ENCODE measurements at places on chromosomes 2 and 18.
A peak's percentile ranks its signal among the peaks of the same experiment; 100 is the strongest.

DNA sequence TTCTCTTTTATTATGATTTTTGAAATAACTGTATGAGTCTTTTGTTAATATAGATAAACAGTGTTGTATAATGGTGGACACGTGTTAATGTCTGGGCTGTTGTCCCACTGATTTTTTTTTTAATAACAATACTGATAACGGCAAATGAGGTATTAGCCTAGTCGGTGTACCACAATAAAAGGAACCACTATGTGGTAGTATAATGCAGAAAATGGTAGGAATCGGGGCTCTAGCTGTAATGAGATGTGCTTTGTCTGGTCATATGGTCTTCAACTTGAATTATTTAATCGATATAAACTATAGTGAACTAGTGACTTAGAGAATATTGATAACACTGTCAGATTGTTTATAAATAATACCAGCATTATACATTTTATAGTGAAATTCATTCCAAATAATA, 517.9 kb upstream of the SPHKAP start:
- DNase-seq: no peak

GRCh38 chr2:32061973-32062861, 1.1 kb upstream of the SPAST start:
- DNase-seq: peak; percentile 60

DNA sequence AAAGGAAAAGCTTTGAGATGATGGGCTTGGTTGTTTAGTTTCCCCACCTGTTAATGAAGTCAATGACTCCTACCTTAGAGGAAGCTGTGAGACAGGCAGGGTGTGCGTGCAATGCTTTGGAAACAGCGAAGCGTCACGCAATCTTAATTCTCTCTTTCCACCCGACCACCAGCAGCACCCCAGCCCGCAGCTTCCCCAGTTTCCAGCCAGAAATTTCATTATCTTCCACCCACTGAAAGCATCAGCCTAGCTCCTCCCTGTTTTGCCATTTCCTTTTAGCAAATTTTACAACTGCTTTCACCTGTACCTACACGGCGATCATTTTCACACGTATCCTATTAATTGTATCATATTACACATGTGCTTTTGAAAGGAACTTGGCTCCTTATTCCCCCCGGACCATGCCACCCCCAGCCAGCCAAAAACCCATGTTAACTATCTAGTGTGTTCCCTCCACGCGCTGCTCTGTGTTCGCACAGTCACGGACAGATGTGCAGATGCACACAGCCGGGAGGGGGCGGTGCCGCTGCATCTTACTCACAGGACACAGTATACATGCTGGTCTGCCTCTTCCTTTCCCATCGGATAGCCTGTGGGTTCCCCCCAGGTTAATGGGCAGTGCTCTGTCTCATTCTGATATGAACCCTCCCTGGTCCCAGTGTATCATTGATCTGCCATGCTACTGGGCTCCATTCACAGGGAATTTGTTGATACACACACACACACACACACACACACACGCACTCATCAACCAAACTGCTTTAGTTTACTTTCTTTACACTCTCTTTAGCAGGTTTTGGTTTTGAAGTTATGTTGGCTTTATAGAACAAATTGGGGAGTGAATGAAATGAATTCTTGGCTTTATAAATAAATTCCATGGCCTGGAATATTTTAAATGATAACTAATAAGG, 22.4 kb downstream of the CYP27C1 start:
- peak; percentile 63 for DNase-seq

DNA sequence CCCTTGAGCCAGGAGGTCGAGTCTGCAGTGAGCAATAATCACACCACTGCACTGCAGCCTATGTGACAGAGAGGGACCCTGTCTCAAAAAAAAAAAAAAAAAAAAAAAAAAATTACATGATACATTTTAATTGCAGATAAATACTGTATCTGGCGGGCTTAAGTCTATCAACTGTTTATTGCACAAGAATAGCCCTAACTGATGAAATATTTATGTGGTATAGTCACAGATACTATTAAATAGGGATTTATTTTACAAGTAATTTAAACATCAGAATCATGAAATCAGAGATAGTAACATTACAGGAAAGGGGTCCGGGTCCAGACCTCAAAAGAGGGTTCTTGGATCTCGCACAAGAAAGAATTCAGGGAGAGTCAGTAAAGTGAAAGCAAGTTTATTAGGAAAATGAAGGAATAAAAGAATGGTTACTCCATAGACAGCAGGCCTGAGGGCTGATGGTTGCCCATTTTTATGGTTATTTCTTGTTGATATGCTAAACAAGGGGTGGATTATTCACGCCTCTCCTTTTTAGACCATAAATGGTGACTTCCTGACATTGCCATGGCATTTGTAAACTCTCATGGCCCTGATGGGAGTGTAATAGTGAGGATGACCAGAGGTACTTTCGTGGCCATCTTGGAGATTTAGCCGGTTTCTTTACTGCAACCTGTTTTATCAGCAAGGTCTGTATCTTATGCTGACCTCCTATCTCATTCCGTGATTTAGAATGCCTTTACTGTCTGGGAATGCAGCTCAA, 166.6 kb downstream of the PMAIP1 start:
- no peak for DNase-seq

- DNase-seq: no peak
These were observed 753.2 kb downstream of the ADCYAP1 start for GRCh38 chr18:1657876-1658275.

DNA sequence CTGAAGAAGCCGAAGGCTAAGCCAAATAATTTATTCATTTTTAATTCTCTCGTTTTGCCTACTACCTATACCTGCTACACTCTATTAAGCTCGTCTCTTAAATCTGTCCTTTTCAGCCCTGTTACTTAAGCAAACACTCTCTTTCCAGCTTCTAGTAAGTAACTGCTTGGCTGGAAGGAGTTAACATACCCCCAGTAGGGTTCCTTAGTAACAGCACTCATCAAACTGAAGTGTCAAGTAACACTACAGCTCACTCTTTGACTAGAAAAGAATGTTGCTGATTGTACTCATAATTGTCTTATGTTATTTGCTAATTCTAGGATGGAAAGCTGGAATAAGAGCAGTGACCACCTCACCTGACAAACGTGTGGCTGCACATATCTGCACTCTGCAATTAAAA, 120.0 kb upstream of the SCN7A start:
- DNase-seq: no peak

DNA sequence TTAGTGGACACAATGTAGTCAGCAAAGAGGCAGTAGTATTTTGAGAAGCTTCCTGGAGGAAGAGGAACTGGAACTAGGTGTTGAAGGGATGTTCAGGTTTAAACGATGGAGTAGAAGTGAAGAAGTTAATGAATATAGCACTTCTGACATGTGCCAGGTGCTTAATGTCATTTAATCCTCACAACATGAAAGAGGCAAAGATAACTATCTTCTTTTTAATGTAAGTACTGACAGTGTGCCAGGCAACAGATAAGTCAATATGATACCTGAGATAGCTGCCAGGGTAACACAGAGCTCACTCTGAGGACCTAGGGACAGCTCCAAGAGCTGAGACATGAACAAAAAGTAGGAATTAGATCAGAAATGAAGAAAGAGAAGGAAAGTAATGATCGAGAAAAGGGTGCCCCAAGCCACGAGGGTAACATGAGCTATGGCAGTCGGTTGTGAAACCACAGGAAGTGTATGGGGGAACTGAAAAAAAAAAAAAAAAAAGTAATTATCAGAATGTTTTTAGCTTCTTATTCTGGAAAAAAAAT, 140.7 kb downstream of the RNF144A start:
- no peak for DNase-seq

GRCh38 chr2:222318026-222318711, 19.4 kb upstream of the PAX3 start:
- peak; percentile 68 for DNase-seq

- DNase-seq: no peak
These were observed 73.6 kb downstream of the FSHR start for GRCh38 chr2:49080681-49081080.

GRCh38 chr2:108630567-108631405, 88.5 kb upstream of the RANBP2 start:
- no peak for DNase-seq

DNA sequence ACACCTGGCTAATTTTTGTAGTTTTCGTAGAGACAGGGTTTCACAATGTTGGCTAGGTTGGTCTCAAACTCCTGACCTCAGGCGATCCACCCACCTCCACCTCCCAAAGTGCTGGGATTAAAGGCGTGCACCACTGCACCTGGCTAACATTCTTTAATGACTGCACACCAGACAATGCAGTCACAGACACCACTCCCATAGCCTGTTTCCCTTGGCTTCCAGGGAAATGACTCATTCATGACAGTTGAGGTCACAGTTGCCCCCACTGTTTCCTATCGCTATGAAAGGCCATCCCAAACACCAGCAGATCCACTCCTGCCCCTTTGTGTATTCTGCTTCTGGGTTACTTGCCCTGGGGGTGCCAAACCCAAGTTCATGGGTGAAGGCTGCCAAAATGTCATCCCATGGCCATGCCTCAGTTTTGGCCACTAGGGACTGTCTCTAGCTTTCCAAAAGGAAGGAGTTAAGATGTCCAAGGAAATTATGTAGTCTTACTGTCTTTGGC, 8.7 kb downstream of the CHMP1B start:
- no peak for DNase-seq

GRCh38 chr2:218039171-218039570, 29.9 kb upstream of the RUFY4 start:
- DNase-seq: no peak

GRCh38 chr2:156115338-156115737, 217.2 kb downstream of the NR4A2 start:
- DNase-seq: no peak

- no peak for DNase-seq
These were observed 31.4 kb downstream of the KCTD1 start for GRCh38 chr18:26516964-26517363.

DNA sequence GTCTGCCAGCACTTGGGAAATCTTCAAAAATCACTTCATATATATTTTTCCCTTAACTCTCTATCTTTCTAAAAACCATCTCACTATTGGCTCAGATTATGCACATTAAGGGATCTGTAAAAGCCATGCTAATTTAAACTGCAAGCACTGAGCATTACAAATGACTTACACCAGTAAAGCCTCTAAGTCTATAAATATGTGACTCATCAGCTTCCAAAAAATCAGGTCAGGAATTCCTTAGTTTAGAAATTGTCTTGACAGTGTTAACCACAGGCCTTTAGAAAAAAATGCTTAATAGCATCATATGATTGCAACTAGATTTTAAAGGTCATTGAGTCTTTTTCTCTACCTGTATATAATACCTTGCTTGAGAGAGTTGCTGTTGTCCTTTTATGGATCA, 1113.6 kb upstream of the PIK3C3 start:
- no peak for DNase-seq

DNA sequence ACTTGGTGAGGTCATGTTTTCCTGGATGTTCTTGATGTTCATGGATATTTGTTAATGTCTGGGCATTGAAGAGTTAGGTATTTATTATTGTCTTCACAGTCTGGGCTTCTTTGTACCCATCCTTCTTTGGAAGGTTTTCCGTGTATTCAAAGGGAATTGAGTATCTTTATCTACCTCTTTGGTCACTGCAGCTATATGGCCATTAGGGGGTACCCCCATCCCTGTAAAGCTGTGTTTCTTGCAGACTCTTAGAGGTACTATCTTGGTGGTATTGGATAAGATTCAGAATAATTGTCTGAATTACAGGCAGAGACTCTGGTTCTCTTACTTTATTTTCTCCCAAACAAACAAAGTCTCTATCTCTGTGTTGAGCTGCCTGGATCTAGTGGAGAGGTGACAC, 401.6 kb upstream of the FSIP2 start:
- no peak for DNase-seq

- DNase-seq: peak; percentile 83
These were observed 25.5 kb upstream of the SNED1 start for GRCh38 chr2:240972636-240973521.

DNA sequence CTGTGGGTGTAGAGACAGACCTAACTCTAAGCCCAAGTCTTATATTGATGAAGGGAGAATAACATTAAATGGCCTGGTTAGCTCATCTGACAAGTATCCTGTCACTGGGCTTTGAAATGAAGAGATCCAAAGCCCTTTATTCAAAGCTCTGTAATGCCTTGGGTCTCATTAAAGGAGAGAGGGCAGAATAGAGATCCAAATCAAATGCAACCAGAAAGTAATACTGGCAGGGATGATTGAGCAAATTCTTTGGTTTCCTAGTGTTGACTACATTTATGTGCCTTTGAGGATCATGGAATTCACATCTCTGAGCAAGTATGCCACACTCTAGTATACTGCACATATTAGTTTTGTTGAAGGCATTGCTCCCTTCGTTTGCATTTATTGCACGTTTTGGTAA, 147.9 kb upstream of the CAVIN2 start:
- DNase-seq: no peak

GRCh38 chr2:3200420-3200939, 177.1 kb downstream of the EIPR1 start:
- DNase-seq: no peak

GRCh38 chr18:41543815-41544214, 411.2 kb upstream of the PIK3C3 start:
- DNase-seq: no peak

GRCh38 chr18:50115095-50115494, 79.9 kb downstream of the MYO5B start:
- no peak for DNase-seq

DNA sequence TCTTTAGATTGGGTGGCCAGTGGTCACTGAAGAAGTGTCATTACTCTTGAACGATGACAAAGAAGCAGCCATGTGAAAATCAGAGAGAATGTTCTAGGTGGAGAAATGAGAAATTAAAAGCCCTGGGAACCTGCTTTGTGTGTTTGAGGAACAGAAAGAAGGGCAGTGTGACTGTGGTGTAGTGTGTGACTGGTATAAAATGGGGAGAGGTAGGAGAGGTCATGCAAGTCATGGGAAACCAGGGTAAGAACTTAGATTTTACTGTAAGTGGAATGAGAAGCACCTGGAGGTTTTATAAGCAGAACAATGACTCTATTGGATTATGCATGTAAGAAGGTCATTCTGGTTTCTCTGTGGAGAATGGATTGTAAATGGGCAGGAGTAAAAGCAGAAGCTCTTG, 12.2 kb downstream of the ICOS start:
- no peak for DNase-seq

- DNase-seq: peak; percentile 34
These were observed 2.5 kb downstream of the KLF7 start for GRCh38 chr2:207163053-207163755.

DNA sequence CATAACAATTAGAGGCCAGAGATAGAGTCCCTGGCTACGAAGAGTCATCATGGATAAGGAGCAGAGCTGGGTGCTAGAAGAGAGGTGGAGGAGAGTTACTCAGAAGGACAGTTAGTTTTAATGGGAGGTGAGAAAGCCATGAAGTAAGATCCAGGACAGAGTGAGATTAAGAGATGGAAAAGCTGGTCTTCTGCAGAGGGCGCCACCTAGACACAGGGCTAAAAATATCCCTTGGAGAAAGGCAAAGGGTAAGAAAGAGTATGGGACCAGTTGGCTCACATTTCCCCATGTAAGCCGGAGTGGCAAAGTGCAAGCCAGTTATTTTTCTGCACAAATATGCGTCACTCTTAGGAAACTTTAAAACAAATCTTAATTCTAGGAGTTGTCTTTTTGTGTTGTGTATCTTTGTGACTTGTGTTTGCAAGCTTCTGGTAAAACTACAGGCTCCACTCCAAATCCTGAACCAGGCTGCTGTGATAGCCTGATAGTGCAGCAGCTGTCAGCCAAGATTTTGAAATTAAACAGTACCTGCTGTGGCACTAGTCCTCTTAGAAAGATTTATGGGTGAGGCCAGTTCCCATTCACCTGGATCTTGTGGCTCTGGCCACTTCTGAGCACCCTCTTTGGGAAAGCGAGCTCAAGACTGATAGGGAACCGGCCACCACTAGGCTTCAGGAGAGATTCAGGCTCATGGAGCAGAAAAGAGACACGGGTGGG, 204.2 kb downstream of the TPGS2 start:
- no peak for DNase-seq

- no peak for DNase-seq
These were observed 1033.4 kb downstream of the SOCS6 start for GRCh38 chr18:71322201-71322600.

Measured in body of pancreas (tissue), 4 donors.